Stimulated activated CD8-positive, alpha-beta memory T cell treated with anti-CD3 and anti-CD28 coated beads, Interleukin-4, amount 100 ng/mL, for 48 hours (primary cell): ENCODE measurements at places on chromosomes 7 and 10.

- DNase-seq = no peak
These were observed 20.0 kb downstream of the RBM17 start for GRCh38 chr10:6108631-6109443.

- no peak for DNase-seq
These were observed 51.1 kb downstream of the SVIL start for GRCh38 chr10:29583674-29584073.

DNA sequence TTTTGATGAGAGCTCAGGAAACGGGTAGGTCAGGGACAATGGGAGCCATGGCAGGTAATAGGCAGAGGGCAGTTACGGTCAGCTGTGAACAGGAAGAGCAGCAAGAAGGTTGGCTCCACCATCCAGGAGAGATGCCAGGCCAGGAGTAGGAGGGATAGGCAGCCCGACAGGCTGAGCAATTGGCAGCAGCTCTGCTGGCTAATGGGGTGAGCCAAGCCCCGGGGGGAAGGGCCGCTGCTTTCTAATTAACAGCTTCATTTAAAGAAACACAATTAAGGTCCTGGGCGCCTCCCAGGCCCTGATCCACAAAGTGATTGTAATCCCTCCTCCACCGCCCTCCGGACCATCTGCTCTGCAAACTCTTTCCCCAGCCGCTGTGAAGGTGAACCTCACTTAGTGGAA is 23.7 kb downstream of the SH2B2 start:
- DNase-seq = no peak

GRCh38 chr10:33209802-33210201 is 124.7 kb downstream of the NRP1 start:
- DNase-seq = no peak

DNA sequence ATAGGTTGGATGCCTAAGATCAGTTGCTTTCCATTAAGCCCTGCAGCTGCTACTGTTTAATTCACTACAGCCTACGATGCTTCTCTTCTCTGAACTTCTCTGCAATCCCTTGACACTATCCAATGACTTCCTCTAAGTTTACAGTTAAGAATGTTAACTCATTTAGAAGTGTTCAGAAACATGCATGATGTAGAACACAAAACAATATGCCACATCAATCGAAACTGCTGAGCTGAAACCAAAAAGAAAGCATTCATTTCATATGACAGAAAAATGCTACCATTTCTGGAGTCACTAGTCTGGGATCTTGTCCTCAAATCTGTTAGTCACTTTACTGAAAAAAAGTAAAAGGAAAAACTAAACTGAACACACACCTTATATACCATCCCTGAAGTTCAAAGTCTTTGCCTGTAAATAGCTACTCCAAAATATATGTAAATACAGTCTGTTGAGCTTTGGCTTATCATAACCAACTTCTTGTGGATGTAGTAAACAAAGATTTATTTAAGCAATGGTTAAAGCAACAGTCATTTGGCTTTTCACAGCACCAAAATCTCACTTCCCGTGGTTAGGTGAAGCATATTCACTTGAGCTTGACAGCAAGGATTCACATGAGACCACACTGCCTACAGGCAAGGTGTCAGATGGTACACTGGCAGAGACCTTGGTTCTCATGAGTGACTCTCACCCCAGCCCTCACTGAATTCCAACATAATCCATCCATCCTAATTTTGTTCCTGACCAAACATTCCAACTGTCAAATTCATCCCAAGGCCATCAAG is 187.0 kb downstream of the PPP1R17 start:
- DNase-seq = no peak

DNA sequence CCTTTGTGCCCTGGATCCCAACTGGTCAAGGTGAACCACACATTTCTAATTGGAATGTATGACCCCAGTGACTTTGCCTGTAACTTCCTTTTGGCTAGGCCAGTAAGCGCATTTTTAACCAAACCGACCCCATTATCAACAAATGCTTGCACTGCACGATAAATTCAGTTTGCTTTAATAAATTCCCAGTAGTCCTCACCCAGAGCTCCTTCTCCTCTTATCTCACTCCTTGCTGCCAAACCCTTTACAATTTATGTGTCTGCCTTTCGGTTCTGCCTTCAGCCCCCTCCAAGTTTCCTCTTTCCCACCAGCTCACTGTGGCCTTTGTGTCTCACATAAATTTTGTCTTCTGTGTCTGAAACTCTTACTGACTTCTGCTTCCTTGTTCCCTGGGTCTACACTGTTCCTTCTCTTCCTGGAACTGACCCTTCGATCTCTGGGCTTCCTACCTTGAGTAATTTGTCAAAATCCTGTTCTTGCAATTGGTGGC is 59.0 kb downstream of the TBXAS1 start:
- no peak for DNase-seq

GRCh38 chr7:10662982-10663884 is 310.4 kb upstream of the PHF14 start:
- no peak for DNase-seq

DNA sequence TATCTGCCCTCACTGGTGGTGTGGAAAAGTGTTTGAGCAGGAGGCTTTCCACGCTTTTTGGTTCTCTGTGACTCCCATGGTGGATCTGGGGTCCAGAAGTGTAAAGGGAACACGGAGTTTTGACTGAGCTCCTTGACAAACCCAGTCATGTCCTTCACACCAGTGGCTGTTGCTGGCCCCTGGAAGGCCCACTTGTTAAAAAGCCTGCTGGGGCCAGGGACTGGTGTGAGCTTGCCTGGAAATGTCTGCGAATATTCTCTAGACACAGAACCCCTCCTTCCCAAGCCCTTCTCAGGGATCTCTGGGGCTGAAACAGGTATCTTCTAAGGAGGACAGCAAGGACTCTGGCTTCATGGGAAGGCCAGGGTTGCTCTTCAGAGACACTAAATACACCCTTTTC is 343.0 kb downstream of the TCERG1L start:
- DNase-seq = no peak

GRCh38 chr10:62907470-62908212 is 91.5 kb upstream of the EGR2 start:
- no peak for DNase-seq

- DNase-seq = no peak
These were observed 165.2 kb downstream of the SDK1 start for GRCh38 chr7:3466261-3466660.

DNA sequence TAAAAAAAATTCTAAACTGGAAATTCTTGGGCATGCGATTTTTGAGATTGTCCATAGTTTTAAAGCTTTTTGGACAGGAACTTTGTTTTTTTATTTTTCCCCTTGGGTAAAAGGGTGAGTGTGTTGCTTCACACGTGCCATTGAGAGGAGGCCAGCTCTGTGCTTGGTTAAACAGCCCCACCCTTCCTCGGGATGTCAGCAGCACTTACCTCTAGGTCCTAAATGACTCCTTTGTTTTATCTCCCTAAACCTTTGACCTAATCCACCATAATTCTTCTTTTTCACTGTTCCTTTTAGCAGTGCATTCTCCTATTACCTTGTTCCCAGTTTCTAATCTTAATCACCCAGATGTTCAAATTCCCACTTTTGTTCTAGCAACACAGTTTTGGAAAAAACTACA is 83.5 kb downstream of the SEMA3D start:
- no peak for DNase-seq
